Activated B cell treated with CpG ODN at 0.5 μM for 24 hours (primary cell): ENCODE measurements at places on chromosomes 7 and 10.

DNA sequence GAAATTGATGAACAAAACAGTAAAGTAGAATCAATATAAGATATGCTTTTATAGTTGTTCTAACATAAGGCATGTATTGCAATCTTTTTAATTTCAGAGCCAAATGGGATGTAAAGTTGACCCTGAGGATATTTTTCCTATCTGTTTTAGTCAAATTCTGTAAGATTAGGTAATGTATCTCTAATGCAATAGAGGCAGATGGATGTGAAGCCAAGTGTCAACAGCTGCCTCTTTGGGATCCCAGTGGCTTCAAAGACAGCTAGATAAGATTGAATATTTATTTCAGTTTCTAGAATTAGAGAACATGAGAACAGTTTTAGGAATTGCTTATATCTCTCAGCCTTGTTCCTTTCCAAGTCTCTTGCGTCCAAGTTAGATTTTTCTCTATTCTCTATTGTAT is 208.3 kb downstream of the DNAJB9 start:
- no peaks in the 10 kb centered on the region for H3K4me1 ChIP-seq
- no peak for DNase-seq
- H3K36me3 ChIP-seq: no peaks in the 10 kb centered on the region
- no peaks in the 10 kb centered on the region for H3K27me3 ChIP-seq
- H3K4me3 ChIP-seq: no peak overlapping the region
- no peak overlapping the region for H3K27ac ChIP-seq

DNA sequence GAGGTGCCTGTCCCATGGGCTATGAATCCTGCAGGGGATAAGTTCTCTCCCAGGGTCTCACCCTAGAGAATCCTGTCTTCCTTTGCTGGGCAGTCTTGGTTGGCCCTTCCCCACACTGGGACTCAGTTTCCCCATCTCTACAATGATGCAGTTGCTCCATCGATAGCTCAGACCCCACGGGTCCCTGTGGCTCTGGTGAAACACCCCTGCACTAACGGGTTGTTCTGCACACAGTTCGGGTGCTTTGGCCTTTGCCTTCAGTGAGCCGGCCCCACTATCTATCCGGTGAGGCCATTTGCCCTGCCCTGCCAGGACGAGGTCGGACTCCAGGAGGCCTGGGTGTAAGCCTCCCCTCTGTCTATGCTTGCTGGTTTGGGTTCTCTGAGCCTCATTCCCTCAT is 76.5 kb upstream of the PCBD1 start:
- no peak for DNase-seq
- no peaks in the 10 kb centered on the region for H3K4me1 ChIP-seq
- no peaks in the 10 kb centered on the region for H3K36me3 ChIP-seq
- peaks cover 13% of the 10 kb centered on the region for H3K27me3 ChIP-seq
- H3K4me3 ChIP-seq: no peak overlapping the region
- no peak overlapping the region for H3K27ac ChIP-seq

- H3K4me3 ChIP-seq: no peak overlapping the region
- H3K27me3 ChIP-seq: no peaks in the 10 kb centered on the region
- H3K4me1 ChIP-seq: peaks cover 2% of the 10 kb centered on the region
- DNase-seq: no peak
- H3K36me3 ChIP-seq: peaks cover 20% of the 10 kb centered on the region
- H3K27ac ChIP-seq: no peak overlapping the region
Measured at GRCh38 chr10:119414081-119414611, 128.4 kb downstream of the RGS10 start.

DNA sequence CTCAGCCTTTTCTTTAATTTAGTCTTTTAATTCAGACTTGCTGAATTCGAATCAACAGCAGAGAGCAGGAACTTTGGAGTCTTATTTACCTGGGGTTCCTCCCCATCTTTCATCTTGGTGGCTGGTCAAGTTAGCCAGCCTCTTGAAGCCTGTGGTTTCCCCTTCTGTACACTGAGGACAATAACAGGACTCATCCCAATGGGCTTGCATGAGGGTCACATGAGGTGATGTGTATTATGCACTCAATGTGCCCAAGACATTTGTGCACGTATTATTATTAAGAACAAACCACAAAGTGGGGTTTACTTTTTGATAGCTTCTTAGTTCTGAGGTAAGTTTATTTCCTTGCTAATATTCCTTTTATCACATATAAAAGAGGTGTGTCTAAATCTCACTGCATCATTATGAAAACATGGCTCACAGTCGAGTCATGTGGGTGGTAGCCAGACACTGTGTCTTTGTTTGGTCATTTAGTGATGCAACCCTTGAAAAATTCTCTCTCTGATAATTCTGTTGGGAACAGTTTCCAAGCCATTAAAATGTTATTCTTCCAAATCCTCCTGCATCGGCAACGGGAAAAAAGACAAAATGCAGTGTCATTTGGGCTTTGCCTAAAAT is 86.5 kb upstream of the GRB10 start:
- H3K36me3 ChIP-seq: no peaks in the 10 kb centered on the region
- no peak overlapping the region for H3K4me3 ChIP-seq
- H3K27ac ChIP-seq: no peak overlapping the region

- DNase-seq: no peak
- no peak overlapping the region for H3K27ac ChIP-seq
- H3K4me3 ChIP-seq: peak overlapping the region; percentile 8
Measured at GRCh38 chr7:93920496-93921182, 896 bp upstream of the GNG11 start.

GRCh38 chr10:12995425-12995861 is 6.1 kb downstream of the CCDC3 start:
- peaks cover 1% of the 10 kb centered on the region for H3K4me1 ChIP-seq
- no peak for DNase-seq
- no peaks in the 10 kb centered on the region for H3K36me3 ChIP-seq
- peaks cover 25% of the 10 kb centered on the region for H3K27me3 ChIP-seq

- no peak overlapping the region for H3K27ac ChIP-seq
- H3K4me1 ChIP-seq: no peaks in the 10 kb centered on the region
- no peak for DNase-seq
- no peaks in the 10 kb centered on the region for H3K27me3 ChIP-seq
- no peak overlapping the region for H3K4me3 ChIP-seq
Measured at GRCh38 chr7:66517212-66517909, 111.3 kb upstream of the KCTD7 start.

GRCh38 chr10:123640016-123640535 is 26.1 kb upstream of the GPR26 start:
- no peaks in the 10 kb centered on the region for H3K36me3 ChIP-seq
- no peaks in the 10 kb centered on the region for H3K4me1 ChIP-seq
- no peak overlapping the region for H3K27ac ChIP-seq
- peaks cover 17% of the 10 kb centered on the region for H3K27me3 ChIP-seq
- DNase-seq: no peak

- H3K36me3 ChIP-seq: no peaks in the 10 kb centered on the region
- H3K4me1 ChIP-seq: no peaks in the 10 kb centered on the region
- H3K27me3 ChIP-seq: peaks cover 4% of the 10 kb centered on the region
- DNase-seq: no peak
- H3K4me3 ChIP-seq: no peak overlapping the region
Measured at GRCh38 chr7:134818613-134819345, 39.3 kb downstream of the CALD1 start.

DNA sequence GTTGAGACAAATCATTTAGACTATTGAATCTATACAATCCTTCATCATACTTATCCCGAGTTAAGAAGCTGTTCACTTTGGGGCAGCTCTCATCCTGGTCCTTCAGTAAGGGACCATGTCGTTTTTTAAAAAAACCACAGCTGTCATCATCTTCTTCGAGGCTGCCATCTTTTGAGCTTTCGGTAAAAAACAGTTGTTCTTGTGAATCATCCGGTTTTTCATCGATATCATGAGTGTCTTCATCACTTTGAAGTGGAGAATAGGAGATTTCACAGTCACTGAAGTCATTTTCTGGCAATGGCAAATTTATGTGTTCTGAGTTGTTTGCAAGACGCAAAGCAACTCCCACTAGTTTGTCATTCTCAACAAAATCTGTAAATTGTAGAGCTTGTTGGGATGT is 3.9 kb downstream of the DCLRE1A start:
- H3K27me3 ChIP-seq: no peaks in the 10 kb centered on the region
- H3K4me1 ChIP-seq: peaks cover 25% of the 10 kb centered on the region
- H3K4me3 ChIP-seq: no peak overlapping the region
- no peak for DNase-seq

GRCh38 chr7:90777465-90777864 is 181.3 kb downstream of the CDK14 start:
- no peaks in the 10 kb centered on the region for H3K27me3 ChIP-seq
- no peak overlapping the region for H3K27ac ChIP-seq
- H3K4me1 ChIP-seq: peaks cover 17% of the 10 kb centered on the region
- no peak overlapping the region for H3K4me3 ChIP-seq

DNA sequence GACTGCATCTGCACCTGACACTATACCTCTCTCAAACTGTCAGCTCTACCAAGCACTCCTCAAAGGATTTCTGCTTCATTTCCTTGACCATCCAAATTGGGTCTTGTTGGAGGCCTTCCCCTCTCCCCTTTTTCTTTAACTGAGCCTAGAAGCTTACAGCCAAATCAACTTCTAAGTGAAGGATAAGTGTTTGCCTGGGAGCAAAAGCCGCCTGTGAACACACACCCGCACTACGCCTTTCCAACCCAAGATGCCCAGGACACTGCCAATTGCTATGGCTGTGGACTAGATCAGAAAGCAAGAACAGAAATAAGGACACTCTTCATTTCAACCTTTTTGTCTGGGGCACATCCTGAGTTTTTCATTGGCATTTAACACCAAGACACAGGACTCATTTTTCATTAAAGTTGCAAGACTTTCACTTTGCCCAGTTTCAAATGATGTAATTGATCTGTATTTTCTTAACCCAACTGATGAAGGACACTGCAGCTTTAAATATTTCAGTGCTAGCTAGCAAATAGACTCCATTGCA is 52.8 kb downstream of the CPEB3 start:
- H3K27ac ChIP-seq: no peak overlapping the region
- no peaks in the 10 kb centered on the region for H3K27me3 ChIP-seq
- peaks cover 11% of the 10 kb centered on the region for H3K36me3 ChIP-seq
- no peak for DNase-seq

GRCh38 chr10:101817337-101818118 is 716 bp downstream of the OGA start:
- peaks cover 39% of the 10 kb centered on the region for H3K36me3 ChIP-seq
- no peak for DNase-seq
- no peaks in the 10 kb centered on the region for H3K27me3 ChIP-seq
- peak overlapping the region; percentile 98 for H3K4me3 ChIP-seq
- H3K4me1 ChIP-seq: peaks cover 50% of the 10 kb centered on the region

DNA sequence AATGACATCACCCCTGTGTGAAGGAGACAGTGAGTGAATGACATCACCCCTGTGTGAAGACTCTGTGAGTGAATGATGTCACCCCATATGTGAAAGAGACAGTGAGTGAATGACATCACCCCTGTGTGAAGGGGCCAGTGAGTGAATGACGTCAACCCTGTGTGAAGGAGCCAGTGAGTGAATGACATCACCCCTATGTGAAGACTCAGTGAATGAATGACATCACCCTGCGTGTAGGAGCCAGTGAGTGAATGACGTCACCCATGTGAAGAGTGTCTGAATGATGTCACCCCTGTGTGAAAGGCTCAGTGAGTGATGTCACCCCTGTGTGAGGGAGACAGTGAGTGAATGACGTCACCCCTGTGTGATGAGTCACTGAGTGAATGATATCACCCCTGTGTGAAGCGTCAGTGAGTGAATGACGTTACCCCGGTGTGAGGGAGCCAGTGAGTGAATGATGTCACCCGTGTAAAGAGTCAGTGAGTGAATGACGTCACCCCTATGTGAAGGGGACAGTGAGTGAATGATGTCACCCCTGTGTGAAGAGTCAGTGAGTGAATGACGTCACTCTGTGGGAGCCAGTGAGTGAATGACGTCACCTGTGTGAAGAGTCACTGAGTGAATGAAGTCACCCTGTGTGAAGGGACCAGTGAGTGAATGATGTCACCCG is 478.1 kb downstream of the PTPRN2 start:
- peaks cover 2% of the 10 kb centered on the region for H3K27me3 ChIP-seq
- H3K27ac ChIP-seq: no peak overlapping the region
- no peaks in the 10 kb centered on the region for H3K4me1 ChIP-seq
- no peak overlapping the region for H3K4me3 ChIP-seq
- no peak for DNase-seq
